ENCODE measurements at places on chromosomes 7 and 10.

- DNase-seq, result no peak
Measured at GRCh38 chr7:3427957-3428356, 126.9 kb downstream of the SDK1 start.

GRCh38 chr10:124896751-124897150 lies 45.2 kb upstream of the ZRANB1 start:
- no peak for DNase-seq

DNA sequence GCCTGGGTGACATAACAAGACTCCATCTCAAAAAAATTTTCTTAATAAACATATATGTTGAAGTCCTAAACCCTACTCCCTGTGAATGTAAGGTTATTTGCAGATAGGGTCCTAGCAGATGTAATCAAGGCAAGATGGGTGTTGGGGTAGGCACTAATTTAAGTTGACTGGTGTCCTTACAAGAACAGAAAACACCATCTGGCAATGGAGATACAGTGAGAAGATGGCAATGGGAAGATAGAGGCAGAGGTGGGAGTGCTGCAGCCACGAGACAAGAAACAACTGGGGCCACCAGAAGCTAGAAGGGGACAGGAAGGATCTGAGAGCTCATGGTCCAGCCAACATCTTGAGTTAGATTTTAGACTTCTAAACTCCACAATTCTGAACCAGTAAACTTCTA lies 606.4 kb downstream of the CNTNAP2 start:
- DNase-seq, result no peak

DNA sequence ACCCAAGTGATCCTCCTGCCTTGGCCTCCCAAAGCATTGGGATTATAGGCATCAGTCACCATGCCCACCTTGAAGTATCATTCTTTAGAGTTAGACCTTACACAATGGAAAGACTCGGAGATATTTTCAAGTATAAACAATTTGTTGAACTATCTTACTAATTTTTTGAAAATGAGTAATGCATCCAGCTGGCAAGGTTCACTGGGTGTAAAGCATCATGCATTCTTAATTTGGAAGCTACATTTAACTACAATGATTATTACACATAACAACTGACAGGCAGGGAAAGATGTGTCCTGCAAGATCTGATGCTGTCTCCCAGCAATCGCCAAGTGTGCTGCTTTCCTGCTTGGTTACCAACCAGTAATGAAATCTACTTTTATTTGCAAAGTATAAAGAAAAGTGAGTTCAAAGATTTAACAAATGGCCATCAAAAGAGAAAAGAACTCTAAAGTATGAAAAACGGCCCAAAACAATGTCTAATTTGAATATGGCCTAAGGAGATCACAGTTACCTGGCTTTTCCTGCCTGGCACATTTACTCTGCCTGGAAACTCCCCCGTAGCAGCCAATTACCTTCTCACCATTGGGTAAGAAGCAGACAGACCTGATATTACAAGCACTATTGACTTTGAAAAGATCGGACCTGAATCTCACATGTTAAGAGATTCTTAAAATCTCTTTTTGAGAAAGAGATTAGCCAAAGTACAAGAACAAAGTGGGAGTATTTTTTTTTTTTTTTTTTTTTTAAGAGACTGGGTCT lies 59.3 kb upstream of the NMT2 start:
- no peak for DNase-seq

GRCh38 chr7:80781561-80781979 lies 137.3 kb downstream of the SEMA3C start:
- peak; percentile 8 for DNase-seq

- DNase-seq, result no peak
Measured at GRCh38 chr7:38744746-38745145, 113.6 kb upstream of the AMPH start.

Data from amygdala (tissue), 56 donors.